ENCODE measurements at places on chromosomes 7 and 10.

DNA sequence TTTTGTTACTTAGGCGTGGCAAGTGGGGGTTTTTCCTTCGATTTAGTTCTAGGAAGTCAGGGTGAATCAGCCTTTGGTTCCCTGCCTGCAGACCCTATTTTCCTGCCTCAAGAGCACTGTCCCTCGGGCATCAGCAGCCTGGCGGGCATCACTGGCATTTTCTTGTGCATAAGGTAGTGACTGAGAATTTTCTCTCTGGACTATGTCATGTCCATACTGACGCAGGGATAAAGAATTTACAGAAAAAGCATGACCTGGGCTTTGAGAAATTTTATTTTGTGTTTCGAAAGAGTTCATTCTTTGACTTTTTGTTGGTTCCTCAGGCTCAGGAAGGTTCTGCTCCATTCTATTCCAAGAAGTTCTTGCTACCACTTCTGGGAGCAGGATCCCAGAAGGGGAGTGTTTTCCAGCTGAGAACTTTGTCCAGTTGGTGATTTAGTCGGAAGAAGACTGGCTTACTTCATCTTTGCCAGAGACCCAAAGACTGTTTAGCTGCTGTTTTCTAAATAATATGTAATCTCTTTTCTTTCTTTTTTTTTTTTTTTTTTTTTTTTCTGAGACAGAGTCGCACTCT is 213.9 kb upstream of the SH2B2 start:
- no peak for DNase-seq

DNA sequence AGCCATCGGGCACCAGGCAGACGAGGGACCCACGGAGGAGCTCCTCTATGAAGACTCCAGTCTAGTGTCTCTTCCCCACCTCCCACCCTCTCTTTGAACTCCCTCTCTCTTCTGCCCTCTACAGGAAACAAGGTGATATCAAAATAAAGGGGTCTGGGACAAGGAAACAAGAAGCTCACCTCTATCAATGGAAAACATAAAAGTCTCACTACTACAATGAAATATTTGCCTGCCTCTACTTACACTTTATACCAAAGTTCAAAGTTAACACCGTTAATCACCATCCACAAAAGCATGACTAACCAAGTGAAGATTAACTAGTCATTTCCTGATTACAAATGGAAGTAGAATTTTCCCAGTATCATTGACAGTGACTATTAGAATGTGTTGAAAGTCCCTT is 82.2 kb downstream of the PARD3 start:
- DNase-seq = no peak

DNA sequence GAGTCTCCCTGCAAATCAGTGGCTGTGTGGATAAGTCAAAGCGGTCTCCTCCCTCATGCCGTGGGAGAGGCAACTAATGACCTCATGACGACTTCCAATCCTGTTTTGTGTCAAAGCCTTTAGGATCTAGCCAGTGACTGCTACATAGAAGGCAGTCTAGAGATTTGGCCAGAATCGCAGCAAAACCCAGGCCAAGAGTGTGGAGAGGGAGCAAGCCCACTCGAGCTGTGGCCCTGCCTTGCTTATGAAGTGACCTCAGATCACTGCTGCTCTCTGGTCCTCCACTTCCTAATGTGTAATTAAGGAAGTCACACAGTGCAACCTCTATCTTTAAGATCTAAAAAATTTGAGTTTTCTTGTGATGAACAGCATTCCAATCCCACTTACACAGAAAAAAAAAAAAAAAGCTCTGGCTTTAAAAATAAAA is 296.7 kb upstream of the KLF6 start:
- no peak for DNase-seq

DNA sequence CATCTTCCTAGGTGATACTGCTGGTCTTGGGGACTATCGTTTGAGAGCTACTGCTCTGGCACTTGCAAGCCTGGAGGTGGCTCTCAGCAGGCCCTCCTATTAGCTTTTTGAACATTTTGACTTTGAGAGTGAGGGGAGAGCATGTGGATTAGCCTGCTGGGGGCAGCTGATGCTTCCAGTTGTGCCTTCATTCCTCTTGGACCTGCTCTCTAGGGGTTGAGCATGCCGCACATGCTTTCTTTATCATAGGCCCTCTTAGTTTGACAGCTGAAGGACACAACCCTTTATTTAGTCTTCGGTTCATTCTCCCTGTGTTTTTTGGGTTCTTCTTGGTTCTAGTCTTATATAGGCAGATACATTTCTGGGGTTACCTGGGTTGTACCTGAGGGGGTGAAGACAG is 132.1 kb downstream of the GALNT17 start:
- DNase-seq = no peak

GRCh38 chr7:72286519-72286918 is 125.6 kb downstream of the CALN1 start:
- no peak for DNase-seq

DNA sequence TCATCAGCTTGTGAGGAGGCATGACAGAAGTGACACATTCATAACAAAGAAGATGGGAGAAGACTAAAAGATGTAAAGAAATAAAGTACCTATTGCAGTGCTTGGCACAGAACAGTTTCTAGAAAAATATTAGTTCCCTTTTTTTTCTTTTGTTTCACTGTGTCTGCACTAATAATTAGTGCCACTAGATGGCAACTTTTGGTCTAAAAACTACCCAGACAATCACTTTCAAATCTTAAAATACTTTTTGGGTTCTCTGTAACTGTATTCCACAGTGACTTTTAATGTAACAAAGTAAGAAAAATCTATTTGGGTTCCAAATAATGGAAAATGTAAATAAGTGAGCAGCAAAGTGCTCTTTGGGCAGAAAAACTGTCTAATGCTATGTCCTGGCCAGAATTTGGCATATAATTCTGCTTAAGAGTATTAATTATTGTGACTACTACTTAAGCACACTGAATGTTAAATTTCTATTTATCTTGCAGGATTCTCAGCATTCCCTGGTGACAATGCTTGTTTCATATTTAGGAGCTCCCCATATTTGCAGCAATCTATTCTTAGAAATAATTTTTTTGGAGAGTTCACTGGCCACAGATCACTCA is 134.8 kb upstream of the KIF5B start:
- no peak for DNase-seq

DNA sequence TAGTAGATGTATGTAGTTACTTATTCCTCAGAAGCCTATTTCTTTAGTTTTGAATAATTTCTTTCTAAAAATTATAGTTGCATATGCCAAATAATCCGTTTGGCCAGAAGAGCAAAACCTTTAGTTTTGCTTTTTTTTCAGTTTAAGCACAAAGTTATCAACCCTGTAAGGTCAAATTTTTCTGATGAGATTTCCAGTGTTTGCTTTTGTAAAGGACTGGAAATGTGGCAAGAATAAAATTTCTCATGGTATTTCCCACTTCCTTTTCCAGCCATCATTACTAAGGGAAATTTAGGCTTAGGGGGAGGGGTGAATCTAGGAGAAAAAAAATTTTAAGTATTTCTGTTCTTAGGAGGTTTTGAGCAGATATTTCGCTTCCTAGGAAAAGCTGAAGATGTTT is 7.6 kb downstream of the CALD1 start:
- no peak for DNase-seq

DNA sequence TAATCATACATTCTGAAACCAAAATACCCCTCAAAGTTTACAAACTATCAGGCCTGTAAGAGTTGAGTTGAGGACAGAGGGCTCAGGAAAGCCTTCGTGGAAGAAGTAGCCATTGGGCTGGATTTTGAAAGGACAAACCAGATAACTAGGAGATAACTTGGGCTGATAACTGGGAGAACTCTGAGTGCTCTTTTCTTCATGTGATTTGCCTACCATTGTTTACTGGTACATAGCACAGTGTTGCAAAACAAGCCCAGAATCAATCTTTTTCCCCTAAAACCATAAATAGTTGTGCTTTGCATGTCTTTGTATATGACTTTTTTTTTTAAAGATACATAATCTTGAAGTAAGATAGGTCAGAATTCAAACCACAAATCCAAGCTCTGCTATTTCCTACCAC is 106.7 kb upstream of the ITGB1 start:
- no peak for DNase-seq

- DNase-seq = no peak
Measured at GRCh38 chr10:109247814-109248213, 675.5 kb downstream of the XPNPEP1 start.

- no peak for DNase-seq
Measured at GRCh38 chr7:106824458-106824857, 40.6 kb upstream of the PIK3CG start.

DNA sequence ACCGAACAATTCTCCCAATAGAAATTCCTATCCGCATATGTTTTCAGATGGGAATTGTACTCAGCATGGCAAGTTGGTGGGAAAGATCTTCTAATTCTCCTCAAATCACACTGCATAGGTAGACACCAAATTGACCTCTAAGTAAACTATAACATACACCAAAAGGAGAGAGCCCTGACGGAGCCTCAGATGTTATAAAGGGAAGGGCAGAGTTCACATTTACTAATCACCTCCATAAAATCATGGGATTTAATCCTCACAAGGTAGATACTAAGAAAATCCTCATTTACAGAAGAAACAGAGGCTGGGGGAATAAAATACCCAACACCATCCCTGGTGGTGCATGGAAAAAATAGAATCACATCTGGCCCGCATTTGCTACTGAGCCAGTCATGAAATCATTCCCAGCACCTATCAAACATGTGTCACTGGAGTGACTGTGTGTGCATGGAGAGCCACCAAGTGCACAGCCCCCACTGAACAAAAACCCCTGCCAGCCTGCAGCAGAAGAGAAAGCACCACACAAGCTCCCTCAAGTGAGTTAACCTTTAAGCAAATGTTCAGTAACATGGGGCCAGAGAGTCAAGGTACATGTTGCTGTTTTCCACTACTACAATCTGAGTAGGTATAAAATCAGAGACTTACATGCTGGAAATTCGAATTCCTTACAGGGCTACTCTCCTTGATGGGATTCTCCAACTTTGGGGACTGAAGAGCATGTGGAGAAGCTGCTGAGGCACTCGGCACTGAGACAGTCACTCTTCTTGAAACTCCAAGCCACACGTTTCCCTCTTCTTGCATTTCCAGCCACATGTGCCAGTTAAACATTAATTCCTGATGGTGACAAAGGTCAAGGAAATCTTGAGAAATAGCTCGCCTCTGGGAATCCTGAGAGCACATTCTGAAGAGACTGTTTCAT is at the start of gene DDC:
TSS of gene DDC (minus strand) at position 766 of the 919 bp plus-strand sequence. CDS start 21,320 bp downstream, outside the sequence.
- no peak for DNase-seq

DNA sequence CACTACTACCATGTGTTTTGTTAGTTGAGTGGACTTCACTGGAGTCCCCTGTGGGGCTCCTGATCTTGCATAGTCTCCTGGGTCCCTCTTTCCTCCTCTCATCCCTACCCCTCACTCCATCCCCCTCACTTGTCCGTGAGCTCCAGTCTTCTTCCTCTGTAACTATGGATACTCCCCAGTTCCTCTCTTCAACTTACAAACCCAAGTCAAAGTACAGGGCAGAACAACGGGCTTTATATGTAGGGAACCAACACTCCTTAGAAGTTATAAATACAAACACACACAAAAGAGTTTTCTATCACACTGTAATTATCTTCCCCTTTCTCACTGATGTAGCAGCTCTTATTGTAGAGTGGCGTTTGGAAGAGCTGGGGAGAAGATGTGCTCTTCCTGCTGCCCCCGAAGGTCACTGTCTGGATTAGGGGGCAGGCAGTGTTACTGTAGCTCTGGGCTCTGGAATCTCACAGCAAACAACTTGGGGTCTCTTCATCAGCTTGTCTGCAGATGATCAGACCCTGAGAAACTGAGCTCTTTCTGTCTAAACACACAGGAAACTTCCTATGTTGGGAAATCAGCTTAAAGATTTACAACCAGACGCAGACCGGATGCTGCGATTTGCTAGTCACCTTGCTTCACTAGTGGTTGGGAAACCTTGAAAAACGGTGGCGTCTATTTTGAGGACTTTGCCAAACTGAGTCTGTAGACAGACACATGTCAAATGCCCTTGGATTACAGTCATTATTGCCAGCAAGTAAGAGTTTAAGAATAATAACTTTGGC is 13.6 kb downstream of the SNX10 start:
- DNase-seq = no peak

GRCh38 chr10:131729938-131730660 is 170.7 kb upstream of the PPP2R2D start:
- no peak for DNase-seq

DNA sequence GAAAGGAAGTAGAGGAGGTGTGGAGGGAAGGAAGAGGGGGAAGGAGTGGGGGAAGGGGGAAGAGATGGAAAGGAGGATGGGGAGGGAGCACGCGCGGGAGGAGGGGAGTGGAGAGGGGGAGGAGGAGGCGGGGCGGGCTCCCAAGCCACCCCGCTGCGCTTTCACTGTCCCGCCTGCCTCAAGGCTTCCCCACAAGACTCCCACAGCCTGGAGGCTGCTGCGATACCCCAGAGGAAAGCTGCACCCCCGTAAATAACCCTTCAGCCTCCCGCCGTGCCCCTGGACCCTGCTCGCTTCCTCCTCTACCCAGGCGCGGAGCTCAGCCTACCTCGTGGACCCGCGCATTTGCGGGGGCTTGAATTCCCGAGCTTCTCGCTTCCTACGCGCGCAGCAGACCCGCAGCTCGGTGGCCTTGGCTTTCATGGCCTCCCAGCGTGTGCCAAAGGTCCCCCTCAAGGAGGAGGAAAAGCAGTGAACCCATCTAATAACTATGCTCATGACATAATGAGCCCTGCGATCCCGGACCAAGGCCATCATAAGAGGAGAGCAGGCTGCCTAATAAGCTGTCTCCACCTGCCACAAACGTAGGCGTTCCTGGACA is at the start of gene C10orf67:
TSS of gene C10orf67 (minus strand) at position 557 of the 601 bp plus-strand sequence. CDS start at position 534, 23 bp downstream.
- DNase-seq = no peak

DNA sequence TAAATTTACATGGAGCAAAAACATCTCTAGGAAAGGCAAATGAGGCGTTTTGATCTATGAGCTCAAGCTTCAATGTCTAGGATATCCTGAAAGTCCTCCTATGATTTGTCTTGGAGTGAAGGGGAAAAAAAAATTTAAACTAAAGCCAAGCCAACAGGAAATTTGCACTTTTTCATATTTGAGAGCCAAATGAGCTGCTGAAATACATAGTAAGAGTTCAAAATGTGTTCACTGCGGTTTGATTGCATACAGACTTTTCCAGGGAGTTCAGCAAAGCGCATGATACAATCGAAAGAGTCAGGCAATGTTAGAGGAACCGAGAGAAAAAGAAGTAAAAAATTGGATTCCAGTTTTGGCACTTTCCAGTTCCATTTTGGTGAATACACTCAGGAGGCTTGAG is 633.4 kb upstream of the MGMT start:
- DNase-seq = no peak

GRCh38 chr10:84523526-84523925 is 195.1 kb downstream of the CCSER2 start:
- no peak for DNase-seq
